ENCODE measurements at places on chromosomes 5 and 9.

DNA sequence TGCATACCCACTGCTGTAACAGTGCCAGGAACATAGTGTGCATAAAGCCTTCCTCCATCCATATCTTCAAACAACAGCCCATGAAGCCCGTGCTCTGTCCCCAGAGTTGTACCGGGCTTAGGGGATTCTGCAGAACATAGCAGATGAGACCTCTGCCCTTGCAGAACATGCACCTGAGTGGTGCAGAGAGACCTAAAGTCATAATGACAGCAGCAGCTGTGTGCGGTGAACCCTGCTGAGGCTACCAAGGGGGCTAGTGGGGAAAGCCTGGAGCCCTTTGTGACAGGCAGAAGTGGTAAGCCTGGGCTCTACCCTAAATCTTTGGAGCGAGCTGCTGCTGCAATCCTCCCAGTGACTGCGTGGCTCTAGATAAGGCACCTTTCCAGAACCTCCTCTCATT, 32.2 kb upstream of the BRD3 start:
- DNase-seq: no peak

GRCh38 chr9:91820126-91820750, 129.8 kb downstream of the ROR2 start:
- DNase-seq: no peak

- DNase-seq: no peak
These were observed 34.7 kb upstream of the SLC22A5 start for GRCh38 chr5:132334812-132335211.

- peak; percentile 14 for DNase-seq
These were observed 74.6 kb upstream of the ZSWIM6 start for GRCh38 chr5:61257421-61257820.

DNA sequence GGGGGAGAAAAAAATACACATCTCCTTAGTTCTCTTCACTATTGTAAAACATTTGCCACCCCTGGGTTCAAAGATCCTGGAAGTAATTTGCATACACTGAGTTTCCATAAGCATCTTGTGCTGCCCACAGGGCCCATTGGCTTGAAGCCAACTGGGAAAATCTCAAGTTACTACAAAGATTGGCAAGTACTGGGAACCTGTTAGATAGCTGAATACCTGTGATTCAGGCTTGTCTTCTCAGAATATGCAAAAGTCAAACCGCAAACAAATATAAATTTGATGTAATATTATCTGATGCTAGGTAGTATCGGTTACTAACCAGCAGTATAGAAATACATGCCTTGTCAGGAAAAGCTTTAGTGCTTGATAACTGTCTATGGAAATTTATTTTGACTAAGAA, 156.9 kb upstream of the FST start:
- DNase-seq: no peak

- no peak for DNase-seq
These were observed 147.6 kb downstream of the ALDH1A1 start for GRCh38 chr9:72805238-72805637.

GRCh38 chr9:93093127-93093876, 2.7 kb upstream of the CARD19 start:
- no peak for DNase-seq

DNA sequence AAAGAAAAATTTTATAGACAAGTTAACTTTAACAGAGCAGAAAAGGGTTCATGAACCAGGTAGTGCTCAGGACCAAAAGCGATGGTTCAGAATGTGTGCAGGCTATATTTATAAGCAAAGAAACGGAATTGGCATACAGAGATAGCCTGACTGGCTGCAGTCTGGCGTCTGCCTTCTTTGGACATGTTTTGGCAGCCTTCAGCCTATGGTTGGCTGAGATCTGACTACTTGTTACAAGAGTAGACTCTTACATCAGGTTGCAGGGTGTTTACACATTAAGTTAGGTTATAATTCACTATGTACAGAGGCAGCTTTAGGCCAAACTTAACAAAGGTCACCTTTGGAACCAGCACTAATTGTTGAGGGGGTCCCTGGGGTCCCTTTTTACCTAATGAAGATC, 7.0 kb downstream of the NOP16 start:
- no peak for DNase-seq

DNA sequence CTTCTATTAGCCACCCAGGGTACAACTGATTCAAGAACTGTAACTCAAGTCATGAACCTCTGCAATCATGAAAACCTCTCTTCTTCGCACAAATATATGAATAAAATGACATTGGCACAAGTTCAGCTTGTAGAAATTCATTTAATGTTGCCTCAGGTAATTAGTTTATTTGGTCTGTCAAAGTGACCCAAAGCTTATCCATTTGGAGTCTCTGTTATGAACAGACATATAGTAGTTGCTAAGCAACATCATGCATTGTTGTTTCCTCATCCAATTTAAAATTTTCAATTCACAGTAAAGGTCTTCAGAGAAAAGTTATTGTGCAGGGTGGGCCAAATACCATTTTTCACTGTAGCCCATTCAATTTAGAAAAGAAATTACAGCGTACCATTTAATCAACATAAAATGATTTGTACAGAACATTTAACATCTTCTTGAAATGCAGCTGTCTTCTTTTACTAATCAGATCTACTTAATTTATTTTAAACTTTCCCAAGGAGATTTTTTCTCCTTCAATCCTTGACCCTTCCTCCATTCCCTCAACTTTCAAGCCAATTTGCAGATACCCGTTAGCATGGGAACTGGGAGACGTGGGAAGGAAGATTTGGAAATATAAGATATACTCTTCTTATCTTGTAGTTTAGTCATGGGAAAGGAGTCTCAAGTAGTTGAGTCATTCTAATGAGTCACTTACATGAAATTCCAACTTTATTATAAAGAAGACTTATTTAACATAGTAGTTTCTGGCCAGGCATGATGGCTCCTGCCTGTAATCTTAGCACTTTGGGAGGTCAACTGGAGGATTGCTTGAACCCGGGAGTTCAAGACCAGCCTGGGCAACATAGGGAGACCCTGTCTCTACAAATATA, 231.3 kb downstream of the ATPSCKMT start:
- peak; percentile 89 for DNase-seq

GRCh38 chr9:33106827-33107621, 30.6 kb upstream of the SMU1 start:
- peak; percentile 95 for DNase-seq

- DNase-seq: peak; percentile 20
These were observed 48.4 kb upstream of the SMIM23 start for GRCh38 chr5:171736976-171737891.

GRCh38 chr5:141547488-141547887, 58.6 kb downstream of the PCDHGC5 start:
- peak; percentile 19 for DNase-seq

DNA sequence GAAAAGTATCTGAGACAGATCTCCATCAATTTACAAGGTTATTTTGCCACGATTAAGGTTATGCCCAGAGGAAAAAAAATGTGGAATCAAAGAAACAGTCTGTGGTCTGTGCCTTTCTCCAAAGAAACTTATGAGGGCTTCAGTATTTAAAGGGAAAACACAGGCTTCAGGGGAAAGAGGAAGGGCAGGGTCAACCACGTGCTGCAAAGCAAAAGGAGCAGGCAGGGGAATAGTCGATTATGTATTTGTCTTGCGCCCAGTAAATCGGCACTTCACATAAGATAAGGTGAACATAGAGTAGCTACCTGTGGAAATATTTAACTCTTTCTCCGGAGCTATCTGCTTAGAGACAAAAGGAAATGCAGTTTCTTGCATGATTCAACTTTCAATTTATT, 343.7 kb downstream of the RAB3C start:
- no peak for DNase-seq

DNA sequence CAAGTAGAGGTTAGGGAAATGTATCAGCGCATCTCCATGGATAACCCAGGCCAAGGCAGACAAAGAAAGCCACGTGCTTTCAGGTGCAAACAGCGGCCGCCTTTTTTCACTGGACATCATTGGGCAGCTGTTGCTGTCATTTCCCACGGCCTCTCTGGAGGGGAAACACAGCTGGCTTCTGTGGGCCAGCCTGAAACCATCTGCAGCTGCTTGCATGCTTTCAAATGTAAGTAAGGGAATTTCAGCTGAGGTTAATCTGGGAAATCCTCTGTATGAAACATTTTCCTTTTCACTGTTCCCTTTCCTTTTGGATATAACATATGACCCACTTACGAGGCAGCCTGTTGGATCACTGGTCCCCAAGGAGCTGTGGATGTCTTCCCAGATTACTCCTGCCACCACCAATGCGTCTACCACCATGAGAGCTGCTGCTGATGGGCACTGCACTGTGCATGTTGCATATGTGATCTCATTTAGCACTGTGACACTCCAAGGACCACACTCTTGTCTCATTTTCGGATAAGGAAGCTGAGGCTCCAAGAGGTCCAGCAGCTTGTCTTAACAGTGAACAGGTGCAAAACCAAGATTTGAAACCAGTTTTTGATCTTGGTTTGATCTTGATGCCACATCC, 106.3 kb downstream of the C9orf152 start:
- no peak for DNase-seq

GRCh38 chr5:123561230-123561629, 49.3 kb downstream of the CSNK1G3 start:
- DNase-seq: no peak

DNA sequence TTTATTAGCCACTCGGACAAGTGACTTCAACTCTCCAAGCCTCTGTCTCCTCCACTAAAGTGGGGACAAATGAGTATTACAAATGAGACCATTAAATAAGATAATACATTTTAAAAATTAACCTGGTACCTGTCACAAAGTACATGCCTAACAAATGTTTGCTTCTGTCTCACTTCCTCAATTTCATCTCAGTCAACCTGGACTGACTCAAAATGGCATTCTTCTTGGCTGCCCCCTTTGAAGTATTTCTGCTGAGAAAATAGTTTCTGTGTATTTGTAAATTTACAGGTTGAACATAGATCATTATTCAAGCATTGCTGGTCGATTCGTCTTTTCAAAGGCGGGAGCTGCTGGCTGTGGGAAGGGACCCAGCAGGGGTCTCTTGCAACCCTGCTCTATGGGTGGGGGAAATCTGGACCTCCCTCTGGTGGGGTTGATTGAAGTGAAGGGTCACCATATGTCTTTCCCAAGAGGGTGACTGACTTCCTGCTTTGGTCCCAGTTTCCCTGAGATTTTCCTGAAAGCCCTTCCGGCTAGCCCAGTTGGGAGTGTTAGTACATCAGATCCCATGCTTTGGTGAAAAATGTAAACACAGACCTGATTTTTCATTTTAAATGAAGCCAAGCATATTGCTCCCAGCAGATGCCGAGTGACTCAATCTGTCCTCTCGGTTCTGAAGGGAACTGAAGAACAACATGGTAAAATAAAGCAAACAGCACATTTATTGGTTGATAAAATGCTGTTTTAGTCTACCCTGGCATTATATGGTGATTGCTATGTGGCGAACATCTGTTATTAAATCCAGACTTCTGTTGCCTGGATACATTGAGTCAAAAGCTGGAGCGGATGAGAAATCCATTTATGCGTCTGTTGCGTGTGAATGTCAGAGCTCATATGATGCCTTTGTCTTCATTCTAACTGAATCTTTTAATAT, 73.0 kb downstream of the KCNIP1 start:
- no peak for DNase-seq

DNA sequence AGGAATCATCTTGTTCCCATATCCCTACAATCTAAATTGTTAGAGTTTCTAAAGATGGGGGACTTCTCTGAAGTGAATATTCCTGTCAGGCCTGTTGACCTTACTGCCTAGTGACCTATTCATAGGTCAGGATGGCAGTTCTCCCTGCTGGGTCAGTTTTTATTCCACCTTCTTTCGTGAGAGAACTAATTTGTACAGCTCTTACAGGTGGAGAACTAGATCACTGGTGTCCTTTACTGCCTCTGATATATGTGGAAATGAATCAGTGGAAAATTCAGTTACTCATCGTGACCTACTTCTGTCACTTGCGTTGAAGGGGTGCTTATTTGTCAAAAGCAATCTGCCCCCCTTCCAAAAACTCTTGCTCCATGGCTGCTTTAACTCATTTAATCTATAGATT, 164.9 kb downstream of the CD180 start:
- no peak for DNase-seq

- DNase-seq: no peak
These were observed 293.4 kb upstream of the PUM3 start for GRCh38 chr9:3137347-3137695.

All from fibroblast of skin of right quadriceps (primary cell).